ENCODE measurements at places on chromosomes 6 and 20.

GRCh38 chr20:1364106-1364505 is 28.7 kb downstream of the FKBP1A start:
- DNase-seq, result no peak

DNA sequence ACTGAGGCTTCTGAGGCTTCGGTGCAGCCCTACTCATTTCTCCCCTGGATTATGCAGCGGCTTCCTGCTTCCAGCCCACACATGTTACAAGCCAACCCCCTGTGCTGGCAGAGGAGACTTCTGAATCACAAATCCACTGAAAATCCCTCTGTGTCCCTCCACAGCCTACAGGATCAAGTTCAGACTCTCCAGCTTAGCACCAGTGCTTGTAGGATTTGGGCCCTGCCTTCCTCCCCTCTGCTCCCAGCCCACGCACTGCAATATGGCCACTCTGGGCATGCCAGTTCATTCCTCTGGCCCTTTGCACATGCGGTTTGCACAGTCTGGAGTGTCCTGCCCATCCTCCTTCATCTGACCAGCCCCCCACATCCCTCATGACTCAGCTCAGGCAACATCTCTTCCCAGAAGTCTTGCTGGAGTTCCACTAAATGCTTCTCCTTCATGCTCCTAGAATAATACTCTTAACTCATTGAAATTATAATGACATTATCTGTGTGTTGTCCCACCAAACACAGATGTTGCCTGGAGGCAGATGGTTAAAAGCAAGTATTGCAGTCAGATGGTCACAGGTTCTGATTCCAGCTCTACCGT is 15.9 kb upstream of the MDGA1 start:
- peak; percentile 93 for DNase-seq

DNA sequence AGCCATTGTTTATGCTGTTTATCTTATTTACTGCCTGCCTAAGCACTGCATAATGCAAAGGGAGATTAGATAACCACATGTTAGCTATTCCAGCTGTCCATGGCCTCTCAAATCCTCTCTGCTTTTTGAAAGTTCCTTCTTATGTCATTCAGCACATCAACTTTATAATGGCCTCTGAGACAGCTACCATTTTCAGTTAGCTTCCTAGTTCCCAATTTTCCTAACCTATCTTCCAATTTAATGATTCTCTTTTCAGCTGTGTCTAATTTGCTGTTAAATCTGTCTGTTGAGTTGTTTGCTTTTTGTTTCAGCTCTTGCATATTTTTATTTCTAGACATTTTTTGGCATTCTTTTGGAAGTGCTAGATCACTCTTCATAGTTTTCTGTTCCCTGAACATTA is 173.4 kb upstream of the PLCB4 start:
- no peak for DNase-seq

DNA sequence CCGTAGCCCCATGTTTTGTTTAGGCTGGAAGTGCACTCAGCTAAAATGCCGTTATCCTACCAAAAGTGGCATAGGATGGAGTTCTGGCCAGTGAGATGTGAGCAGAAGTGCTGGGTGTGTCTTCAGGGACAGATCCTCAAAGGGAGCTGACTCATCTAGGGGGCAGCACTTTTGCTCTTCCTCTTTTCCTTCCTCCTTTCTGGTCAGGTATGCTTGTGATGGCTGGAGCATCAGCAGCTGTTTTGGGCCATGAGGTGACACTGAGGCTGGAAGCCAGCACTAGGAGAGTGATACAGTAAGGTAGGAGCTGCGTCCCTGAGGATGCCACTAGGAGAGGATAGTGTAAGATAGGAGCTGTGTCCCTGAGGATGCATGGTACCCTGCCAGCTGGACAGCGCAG is 4.6 kb upstream of the OSBPL2 start:
- no peak for DNase-seq

DNA sequence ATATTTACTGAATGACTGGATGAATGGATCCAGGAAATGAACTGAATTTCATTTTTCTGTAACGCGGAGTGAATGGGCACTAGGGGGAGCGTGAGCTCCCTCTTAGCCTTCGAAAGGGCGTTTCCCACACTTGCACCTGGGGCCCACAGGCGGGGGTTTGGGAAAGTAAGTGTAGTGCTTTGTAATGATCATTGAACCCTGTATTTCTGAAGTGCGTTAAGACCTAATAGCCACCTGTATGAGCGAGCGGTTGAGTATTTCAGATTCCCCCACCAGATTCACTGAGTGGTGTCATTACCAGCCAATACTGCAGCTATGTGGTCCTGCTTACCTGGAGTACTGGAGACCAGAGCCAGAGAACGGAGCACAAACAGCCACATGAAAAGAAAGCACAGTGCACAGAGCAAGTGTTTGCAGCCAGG is 10.5 kb downstream of the SYTL3 start:
- no peak for DNase-seq

DNA sequence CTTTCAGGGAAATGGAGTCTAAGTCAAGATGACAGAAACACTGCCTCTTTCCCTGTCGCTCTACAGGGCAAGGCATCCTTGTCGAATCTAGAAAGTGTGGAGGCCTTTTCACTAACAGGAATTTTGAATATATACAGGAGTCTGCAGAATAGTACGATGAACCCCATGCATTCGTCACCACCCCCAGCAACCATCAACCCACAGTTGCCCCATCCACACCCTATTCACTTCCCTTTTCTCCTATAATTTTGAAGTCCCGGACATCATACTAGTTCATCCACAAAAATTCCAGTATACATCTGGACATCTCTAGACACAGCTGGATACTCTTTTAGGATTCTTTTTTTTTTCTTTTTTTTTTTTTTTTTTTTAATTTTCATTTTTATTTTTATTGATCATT is 80.7 kb upstream of the RIN2 start:
- DNase-seq, result no peak

DNA sequence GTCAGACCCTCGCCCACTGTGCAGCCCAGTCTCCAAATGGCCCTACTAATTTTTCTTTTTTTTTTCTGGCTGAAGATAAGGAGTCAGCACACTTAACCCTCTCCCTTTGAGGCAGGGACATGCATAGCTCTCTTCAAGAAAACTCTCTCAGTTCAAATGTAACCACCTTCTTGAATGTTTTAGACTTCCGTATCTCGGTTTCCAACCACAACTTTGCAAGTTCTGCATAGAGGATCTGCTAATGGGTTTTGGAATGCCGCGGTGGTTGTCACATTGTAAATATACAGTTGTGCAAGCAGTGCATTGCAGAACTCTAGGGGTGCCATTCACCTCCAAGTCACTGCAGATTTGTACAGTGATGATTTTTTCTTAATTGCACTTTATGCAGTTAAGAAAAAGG is 59.4 kb upstream of the SLC35B3 start:
- no peak for DNase-seq
